Foreskin fibroblast (primary cell): ENCODE measurements at places on chromosomes 2 and 18.

- DNase-seq, result no peak
These were observed 160.3 kb upstream of the VRK2 start for GRCh38 chr2:57886161-57886786.

DNA sequence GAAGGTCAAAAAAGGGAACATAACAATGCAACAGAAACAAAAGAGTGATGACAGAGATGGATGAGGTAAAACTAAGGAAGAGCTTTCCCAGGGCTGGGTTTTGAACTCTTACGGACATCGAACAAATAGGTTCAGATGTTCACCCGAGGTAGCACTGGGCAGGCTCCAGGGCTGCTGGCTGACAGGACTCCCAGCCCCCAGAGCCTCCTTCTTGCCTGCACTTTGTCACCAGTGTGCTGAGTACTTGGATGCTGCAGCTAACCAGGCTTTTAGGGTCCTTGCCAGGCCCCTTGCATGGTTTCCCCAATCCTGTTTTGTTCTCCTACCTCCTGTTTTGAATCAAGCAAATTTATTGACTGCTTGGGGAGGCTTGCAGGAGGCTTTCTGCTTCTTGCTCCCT is 322.9 kb downstream of the DYSF start:
- DNase-seq, result no peak

- DNase-seq, result no peak
These were observed 249.3 kb downstream of the NDUFA10 start for GRCh38 chr2:239775623-239776435.

DNA sequence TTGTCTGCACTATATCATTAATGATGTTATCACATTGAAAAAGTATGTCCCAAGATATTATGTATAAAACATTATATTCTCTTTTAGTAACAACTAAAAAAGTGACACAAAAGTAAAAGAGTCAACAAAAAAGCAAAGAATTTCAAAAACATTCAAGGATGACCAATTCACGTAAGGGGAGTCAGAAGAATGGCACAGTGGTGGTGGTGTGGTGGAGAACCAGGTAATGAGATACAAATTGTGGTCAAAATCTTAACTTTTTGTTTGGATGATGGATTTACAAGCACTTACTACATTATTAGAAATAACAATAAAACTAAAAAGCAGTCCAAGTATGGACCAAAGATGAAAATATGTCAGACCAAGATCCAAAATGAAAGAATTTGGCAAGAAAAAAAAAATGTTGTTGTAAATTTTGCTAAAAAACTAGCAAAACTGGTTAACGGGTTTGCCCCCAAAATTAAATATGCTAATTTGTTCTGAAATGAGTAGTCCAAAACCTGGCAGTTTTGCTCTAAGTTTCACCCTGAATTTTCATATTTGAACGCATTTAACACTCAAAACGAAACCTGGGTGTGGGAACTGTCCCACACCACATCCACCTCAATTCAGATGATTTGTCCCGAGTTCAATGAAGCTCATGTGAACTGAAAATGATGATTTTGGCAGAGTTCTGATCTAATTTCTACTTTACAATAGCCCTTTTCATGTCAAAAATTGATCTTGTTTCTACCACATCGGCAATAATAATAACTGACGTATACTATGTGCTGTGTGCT is 135.8 kb downstream of the IKZF2 start:
- DNase-seq, result no peak

GRCh38 chr2:217951521-217952247 is 51.1 kb downstream of the TNS1 start:
- no peak for DNase-seq

- no peak for DNase-seq
These were observed 580.9 kb upstream of the TMEFF2 start for GRCh38 chr2:192775459-192776262.

DNA sequence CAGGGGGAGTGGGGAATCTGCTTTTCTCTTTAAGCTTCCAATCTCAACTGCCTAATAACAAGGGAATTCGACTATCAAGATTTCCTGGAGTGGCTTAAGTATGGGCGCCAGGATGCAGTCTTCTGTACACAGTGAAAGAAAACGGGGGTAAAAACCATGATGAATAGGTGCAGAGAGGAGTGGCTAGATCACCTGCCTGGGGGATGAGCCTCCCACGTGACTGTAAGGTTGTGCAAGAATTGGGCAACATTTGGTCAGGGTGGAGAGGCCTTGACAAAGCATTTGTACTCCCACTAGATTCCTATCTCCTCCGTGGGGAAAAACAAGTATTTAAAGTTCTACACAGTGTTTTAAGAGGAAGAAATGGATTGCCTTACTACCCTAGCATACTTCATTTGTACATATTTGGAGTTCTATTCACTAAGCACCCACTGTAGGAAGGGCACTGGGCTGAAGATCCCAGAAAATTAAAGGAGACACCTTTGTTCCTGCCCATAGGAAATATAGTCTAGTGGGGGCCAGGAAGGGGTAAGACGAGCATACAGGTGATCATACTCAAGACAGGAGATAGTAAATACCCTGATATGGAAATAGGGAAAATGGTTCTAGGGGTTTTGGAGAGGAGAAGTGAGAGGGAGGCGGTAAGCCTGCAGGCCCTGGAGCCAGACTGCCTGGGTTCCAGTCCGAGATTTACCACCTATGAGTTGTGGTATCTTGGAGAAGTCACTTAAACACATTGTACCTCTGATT is 29.2 kb downstream of the EPAS1 start:
- peak; percentile 32 for DNase-seq

DNA sequence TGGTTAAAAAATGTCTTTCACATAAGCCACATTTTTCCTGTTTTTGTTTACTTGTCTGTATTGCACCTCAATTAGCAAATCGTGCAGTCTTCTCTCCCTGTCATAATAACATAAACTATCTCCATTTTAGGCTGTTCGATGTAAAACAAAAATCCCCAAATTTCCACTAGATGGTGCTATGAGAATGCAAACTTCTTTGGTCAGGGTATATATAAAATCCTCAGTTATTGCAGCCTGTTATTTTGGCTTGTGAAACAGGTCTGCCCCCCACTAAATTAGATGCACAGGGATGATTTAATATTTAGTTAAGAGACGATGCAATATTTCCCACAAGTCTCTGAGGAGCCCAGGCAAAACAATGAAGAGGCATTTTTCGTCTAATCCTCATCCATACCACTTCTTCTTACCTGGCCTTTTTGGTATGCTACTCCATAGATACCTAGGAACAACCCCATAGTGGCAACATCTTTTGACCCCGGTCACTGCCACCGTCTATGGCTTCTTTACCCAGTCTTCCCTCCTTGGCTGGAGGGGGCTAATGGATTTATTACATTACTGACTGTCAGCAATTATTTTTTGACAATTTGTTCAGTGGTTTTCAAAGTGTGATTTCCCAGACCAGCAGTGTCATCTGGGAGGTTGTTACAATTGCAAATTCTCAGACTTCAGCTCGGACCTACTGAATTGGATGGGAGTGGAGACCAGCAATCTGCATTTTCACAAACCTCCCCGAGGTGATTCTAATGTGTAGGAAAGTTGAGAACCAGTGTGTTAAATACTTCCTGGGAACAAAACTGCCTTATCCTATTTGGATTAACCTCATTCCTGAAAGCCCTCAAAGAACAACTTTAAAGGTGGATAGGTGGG is 117.4 kb upstream of the CWC22 start:
- DNase-seq, result peak; percentile 47

DNA sequence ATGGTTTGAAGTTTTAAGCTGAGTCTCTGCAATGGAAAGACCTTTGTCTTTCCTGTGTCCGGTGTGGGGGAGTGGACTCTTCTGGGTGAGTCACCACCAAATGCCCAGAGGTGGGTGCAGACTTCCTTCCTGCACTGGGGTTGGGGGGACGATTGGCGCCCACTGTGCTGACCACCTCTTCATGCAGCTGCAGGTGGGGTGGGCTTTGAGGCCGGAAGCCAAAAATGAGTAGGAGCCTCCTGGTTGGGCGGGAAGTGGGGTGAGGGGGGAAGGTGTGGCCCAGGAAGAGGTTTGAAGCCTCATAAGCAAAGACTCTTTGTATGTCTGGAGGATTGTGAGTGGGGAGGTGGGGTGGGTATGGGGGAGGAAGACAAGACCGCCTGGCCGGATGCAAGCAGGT is 27.6 kb downstream of the PAX8 start:
- no peak for DNase-seq

DNA sequence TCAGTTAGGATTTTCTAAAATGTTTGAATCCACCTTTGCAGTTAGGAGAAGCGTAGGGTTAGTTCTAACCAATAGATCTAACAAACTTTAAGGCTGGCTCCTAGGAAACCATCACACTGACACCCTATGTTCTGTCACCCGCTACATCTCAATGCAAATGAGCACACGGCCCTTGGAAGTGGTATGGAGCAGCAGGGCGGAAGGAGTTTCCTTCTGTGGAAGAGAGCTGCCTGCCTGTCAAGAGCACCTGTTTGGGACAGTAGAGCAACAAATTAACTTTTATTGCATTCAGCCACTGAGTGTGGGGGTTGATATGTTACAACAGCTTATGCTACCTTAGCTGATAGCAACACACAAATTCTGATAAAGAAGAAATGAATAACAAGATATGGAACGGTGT is 306.9 kb upstream of the RAB6C start:
- DNase-seq, result no peak

DNA sequence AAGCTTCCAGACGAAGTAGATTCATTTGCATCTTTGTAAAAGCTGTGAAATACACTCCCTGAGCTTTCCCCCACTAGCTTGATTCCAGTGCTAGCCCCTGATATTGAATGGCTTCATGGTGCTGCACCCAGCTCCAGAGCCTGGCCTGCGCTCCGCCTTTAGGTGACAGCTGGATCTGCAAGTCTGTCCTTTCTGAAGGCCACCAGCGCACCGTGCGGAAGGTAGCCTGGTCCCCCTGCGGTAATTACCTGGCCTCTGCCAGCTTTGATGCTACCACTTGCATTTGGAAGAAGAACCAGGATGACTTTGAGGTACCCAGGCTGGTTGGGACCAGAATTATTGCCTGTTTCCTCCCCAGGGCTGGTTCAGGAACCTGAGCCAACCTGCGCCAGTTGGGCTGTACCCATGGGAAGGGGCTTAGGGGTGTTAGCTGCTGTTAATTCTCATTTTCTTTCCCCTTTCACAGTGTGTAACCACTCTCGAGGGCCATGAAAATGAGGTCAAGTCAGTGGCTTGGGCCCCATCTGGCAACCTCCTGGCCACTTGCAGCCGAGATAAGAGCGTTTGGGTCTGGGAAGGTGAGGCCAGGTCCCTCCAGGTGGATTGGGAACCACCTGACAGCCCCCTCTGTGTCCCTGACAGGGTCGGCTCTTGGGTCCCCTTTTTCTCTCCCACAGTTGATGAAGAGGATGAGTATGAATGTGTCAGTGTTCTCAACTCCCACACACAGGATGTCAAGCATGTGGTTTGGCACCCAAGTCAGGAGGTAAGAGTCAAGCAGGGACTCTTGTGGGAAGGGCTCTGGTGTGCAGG is 1.3 kb downstream of the CIAO1 start:
- peak; percentile 59 for DNase-seq

DNA sequence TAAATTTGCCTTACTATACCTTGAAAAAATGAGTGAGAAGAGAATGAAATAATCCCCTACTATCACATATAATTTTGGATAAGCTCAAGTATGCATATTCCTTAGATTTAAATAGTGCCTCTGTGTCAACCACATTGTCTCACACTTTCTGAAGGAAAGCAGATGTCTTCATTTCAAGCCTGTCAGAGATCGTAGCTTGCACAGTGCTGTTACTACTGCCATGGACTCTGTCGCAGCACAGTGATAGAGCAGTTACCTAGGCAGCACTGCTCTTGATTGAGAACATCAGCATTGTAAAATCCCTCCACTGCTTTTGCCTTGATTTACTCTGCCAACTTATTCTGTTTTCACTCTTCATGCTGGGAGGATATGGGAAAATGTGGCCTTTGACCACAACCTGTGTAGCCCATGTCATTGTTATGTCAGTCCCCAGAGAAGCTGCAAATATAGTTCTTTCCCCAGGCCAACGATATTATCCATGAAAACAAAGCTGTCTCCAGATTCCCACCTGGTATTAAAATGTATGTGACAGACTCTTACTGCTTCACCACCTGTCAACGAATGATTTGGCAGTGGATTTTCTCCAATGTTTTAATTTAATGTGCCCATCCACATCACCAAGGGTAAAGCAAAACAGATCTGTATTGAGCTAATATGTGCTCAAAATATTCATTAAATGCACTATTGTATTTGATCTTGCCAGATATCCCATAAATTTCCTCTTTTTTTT is 675.7 kb downstream of the METTL4 start:
- DNase-seq, result no peak

- DNase-seq, result no peak
These were observed 3.0 kb downstream of the TMEM37 start for GRCh38 chr2:119434664-119435063.

GRCh38 chr2:25960920-25961319 is 21.4 kb downstream of the KIF3C start:
- DNase-seq, result peak; percentile 52
